ENCODE measurements at places on chromosomes 6 and 20.

DNA sequence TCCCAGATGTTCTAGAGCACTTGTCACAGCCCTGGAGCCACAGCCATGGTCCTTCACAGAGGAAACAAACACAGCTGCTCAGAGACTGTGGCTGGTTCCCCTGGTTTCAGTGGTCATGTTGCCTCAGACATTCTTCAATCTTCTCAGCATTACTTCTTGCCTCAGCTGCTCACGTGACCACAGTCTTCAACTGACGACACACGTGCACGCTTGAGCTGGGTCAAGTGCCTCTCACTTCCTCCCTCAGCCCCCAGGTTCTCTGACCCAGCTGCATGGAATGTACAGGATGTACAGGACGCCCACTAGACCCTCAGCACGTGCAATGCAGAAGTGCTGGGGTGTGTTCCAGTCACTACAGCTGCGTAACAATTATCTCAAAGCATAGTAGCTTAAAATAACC lies 159.8 kb upstream of the GGTLC1 start:
- peak; percentile 37 for DNase-seq

- no peak for DNase-seq
These were observed 110.8 kb upstream of the SCP2D1 start for GRCh38 chr20:18702736-18703135.

- DNase-seq = no peak
These were observed 579.5 kb downstream of the TFAP2B start for GRCh38 chr6:51398064-51398705.

- DNase-seq = no peak
These were observed 95.9 kb downstream of the SAMD5 start for GRCh38 chr6:147604373-147604772.

DNA sequence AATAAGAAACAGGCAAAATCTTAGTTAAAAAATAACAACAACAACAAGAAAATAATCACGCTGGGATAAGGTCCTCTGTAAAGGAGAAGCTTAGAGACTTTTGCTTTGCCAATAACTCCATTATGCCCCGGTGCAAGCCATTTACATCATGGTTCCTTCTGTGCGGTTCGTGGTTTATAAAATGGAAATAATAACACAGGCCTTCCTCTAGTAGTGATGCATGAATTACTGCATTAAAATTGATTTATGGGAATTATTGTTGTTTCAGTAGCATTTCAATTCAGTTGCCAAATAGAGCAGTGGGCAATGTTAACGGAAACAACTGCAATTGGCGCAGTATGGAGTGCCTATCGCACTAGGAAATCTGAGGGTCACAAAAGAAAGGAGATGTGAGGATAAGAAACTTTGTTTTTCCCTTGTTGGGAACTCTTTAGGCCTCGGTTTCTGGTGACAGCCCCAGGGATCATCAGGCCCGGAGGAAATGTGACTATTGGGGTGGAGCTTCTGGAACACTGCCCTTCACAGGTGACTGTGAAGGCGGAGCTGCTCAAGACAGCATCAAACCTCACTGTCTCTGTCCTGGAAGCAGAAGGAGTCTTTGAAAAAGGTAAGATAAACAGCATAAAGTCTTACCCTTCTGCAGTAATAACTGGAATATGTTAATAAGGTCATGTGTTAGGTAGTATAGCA lies 1.1 kb downstream of the CD109 start:
- DNase-seq = no peak

DNA sequence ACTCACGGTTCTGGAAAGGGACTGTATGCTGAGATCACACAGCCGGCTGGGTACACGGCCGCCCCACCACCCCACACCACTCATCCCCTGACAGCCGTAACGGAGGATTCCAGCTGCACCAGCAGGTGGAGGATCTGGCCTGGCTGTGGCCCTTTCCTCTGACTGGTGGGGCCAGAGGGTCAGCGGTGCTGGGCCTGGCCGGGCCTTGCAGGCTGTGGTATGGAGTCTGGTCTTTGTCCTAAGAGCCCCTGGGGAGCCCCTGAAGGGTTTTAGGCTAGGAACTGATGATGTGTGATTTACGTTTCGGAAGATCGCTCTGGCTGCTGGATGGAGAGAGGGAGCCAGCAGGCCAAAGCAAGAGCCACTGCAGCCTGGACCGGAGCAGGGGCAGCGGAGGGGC lies 26.6 kb downstream of the NOL4L start:
- DNase-seq = no peak

- no peak for DNase-seq
These were observed 156.4 kb upstream of the CARMIL1 start for GRCh38 chr6:25122622-25123237.

- DNase-seq = no peak
These were observed 77.6 kb upstream of the SASH1 start for GRCh38 chr6:148265054-148265453.

GRCh38 chr6:43103253-43103876 lies 27.3 kb downstream of the PTK7 start:
- DNase-seq = no peak

DNA sequence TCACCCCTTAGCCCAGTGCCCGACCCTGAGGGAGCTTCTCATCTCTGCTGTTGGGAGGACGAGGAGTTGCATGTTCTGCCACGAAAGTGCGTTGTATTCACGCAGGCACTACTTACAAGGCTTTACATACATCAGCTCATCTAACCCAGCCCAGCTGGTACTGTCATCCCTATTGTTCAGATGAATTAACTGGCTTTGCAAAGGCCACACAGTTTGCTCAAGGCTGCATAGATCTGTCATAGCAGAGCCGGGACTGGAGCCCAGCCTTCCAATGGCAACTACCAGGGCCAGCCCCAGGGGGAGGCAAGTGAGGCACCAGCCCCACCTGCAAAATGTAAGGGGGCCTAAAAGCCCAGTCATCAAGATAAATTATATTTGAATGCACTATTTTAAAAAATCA lies 257.6 kb downstream of the NFATC2 start:
- no peak for DNase-seq

DNA sequence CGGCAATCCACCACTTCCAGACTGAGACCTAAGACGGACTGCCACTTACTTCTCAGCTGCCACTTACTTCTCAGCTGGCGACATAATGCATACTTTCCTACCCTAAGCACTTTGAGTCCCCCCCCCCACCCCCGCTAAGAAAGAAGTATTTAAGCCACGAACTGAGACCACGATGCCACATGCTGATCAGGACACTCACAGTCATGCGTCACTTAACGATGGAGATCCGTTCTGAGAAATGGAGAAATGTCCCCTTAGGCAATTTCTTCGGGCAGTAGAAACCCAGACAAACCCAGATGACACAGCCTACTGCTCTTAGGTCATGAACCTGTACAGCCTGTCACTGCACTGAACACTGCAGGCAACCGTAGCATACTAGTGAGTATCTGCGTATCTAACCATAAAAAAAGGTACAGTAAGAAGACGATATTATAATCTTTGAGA lies 690 bp downstream of the IFNGR1 start:
- peak; percentile 69 for DNase-seq

- DNase-seq = no peak
These were observed 87.3 kb downstream of the TOX2 start for GRCh38 chr20:44001667-44002596.

DNA sequence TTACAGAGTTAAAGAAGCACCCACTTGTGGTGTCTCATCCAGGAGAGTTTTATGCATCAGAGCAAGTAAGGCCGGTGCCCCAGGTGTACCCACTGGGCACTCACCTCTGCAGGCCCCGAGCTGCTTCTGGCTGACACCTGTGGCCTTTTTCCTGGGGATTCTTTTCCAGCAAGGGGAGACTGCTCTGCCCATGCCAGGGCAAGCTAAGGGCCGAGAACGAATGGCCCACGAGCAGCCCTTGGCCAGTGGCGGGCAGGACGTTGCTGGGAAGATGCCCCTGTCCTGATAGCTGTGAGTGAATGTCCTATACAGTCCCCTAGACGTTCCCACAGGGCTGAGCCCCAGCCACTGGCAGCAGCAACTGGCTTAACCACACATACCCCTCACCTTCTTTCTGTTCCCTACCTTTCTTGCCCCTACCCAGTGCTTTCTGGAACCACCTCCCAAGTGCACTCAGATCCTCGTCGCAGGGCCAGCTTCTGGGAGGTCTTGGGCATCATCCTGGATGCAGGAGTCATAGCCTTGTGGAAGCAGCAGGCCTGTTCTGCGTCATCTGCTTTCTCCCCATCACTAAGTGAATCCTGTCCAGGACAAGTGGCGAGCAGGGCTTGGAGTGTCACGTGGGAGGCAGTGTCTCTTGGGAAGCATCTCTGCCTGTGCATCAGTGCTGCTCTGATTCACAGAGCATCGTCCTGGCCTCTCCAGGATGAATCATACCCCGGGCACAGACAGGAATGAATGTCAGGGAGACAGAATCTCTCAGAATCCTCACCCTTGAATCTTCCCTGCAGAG lies 32.5 kb downstream of the SYNDIG1 start:
- DNase-seq = no peak

DNA sequence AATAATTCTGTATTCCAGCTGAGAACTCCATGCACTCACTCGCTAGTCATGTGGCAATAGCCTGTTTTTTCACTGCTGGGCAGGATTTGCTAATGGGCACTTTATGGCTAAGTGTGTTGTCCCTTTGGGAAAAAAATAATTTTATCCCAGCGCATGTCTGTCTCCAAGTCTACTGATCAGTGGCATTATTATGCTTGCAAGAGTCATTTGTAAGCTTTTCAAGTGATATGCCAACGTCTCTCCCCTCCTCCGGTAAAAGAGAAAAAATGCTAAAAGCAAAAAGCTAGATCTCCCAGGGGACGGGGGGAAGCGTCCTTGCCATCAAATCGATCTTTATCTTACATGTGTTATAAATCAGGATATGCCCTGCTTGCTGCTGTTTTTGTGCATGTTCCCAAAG lies 407.7 kb downstream of the CDH26 start:
- DNase-seq = no peak

DNA sequence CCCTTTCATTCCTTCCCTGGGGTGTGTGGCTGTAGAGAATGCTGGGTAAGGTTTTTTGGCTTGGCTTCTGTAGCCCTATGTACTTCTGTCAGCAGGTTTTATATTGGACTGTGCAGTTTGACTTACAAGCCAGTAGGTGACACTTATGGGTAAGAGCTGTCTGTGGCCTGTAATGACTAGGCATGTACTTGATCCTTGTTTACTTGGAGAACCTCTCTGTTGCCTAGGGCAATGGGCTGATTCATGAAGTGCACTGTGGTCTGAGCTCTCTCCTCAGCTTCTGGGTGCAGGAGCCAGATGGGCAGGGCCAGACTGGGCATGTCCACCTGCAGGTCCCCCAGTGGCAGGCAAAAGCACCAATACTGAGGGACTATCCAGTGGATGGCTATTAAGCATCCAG lies 544.6 kb downstream of the ADGRB3 start:
- no peak for DNase-seq

GRCh38 chr6:17870300-17871188 lies 116.9 kb downstream of the KIF13A start:
- no peak for DNase-seq

GRCh38 chr6:71419217-71420094 lies 130.8 kb downstream of the OGFRL1 start:
- DNase-seq = no peak
